Anterior cingulate cortex (tissue), 58 donors: ENCODE measurements at places on chromosomes 13 and 19.

GRCh38 chr19:53518716-53519115 lies 19.2 kb upstream of the ZNF331 start:
- no peak for DNase-seq

DNA sequence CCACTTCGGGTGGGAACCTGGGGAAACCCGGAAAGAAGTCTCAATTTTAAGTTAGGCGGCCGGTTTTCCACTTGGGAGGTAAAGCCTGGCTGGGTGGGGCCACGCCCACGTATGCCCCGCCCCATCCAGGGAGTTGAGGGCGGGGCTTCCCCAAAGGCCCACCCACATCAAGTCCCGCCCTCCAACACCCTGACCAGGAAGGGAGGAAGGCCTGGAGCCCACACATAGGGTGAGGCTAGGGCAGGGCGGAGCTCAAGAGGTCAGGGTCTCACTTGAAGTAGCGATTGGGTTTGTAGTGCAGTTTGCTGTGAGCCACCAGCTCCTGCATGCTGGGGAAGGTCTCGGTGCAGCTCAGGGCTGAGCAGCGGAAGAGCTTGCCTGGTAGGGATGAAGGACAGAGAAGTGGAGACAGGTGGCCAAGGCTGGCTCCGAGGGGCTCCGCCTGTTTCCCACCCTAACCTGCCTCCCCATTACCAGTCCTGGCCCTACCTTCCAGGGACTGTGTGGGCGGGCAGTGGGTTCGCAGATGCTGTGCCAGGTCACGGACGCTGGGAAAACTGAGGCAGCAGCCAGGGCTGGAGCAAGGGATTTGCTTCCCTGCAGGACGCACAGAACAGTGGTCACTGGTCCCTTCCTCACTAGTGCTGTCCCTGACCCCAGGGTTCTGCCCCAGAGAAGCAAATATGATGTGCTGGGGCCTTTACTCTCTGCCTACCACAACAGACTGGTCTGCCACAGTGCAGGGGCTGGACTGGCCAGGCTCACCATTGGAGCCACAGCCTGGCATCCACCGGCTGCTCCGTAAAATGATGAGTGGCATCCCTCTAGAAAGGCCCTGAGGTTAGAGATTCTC lies 1.6 kb downstream of the ZNF414 start:
- DNase-seq: no peak

DNA sequence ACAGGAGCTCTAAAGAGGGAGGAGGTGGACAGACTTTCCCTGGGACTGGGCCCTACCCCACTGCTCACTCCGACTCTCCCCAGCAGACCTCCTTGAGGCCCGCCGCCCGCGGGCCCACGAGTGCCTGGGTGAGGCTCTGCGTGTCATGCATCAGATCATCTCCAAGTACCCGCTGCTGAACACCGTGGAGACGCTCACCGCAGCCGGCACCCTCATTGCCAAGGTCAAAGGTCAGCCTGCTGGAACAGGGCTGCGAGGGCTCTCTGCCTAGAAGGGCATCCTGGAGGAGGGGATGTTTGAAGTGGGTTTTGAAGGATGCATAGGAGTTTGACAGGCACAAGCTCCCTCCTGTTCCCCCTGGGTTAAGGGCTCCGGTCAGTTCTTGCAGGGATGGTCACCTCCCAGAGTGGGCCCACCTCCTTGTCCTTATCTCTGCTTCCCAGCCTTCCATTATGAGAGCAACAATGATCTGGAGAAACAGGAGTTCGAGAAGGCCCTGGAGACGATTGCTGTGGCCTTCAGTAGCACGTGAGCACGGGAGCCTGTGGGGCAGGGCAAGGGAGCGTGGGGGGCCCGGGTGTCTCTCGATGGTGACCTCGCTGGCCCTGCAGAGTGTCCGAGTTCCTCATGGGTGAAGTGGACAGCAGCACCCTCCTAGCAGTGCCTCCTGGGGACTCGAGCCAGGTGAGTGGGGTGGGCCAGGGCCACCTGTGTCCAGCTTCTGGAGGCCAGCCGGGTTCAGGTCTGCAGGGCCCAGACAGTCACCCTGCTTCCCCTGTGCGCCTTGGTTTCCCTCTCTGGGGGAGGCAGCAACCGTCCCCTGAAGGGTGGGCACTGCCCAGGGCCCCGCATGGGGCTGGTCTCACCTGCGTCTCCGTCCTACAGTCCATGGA lies 6.3 kb downstream of the ARHGAP45 start:
- DNase-seq: no peak

DNA sequence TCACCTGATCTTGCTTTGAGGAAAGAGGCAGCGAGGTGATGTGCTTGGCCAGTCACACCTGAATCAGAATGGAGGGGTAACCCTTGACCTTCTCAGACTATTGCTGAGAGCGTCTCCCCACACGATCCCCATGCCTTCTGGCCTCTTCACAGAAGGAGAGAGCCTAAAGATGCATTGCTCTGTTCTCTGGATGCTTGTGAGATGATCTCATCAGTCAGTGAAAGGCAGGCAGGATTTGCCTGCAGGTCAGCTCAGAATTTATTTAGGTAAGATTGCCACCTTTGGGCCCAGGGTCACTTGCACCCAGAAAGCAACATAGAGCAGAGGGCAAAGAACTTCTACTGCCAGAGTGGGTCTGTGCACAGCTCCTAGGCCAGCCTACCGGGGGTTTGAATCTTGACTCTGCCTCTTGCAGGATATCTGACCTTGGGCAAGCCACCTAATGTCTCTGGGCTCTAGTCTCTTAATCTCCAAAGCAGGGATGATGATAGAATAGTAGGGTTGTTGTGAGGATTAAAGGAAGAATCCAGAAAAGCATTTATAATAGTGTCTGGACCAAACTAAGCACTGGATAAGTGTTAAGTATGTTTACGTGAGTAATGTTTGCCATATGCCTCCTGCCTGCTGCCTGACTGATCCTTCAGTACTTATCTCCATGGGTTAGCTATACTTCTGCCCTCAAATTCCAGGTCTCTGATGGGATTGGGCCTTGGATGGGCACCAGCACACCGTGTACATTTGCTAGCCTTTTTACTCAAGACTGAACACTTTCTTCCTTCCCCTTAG lies 8.4 kb upstream of the FLT1 start:
- DNase-seq: no peak

DNA sequence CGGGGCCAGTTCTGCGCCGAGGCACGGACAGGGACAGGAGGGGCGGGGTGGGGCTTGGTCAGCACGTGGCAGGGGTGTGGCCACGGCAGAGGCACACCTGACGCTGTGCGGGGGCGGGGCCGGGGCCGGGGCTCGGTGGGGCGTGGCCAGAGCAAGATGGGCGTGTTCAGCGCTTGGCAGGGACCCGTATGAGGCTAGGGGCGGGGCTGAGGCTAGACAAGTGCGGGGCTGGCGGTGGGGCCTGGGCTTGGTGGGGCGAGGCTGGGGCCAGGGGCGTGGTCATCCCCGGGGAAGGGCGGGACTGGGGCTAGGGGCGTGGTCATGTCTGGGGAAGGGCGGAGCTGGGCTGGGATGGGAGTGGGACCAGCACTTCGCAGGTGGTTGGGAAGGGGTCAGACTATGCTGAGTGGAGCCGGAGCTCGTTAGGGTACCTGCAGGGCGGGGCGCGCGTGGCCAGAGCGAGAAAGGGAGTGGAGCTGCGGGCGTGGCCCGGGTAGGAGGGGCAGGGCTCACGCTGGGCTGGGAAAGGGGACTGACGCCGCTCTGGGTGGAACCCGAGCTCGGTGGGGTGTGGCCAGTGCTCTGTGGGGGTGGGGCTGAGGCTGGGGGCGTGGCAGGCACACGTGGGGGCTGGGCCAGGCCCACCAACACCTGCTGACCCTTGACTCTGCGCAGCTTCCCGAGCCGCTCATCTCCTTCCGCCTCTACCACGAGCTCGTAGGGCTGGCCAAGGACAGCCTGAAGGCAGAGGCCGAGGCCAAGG lies 12.8 kb downstream of the POLR2E start:
- DNase-seq: no peak

DNA sequence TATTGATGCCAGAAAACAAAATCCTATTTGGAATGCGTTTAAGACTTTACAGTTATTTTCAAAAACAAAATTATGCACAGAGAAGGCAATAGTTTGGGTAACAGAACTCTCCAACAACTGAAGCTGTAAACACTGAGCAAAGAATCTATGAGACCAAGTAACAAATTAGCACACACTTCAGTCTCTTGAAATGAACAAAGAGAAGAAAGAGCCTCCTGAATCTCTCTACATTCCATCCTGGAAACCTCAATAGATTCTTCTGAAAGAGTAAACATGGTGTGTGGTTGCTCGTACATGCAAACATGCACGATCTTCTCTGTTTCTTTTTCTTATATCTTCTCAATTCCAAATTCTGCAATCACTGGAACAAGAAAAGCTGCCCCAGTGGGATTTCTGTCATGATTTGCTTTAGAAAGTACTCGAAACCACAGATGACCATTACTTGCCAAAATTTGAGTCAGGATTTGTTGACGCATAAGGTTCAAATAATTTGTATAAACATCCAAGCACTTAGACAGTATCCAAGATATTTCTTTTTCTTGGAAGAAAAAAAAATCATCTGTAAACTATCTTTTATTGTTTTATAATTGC lies 137.9 kb upstream of the DACH1 start:
- no peak for DNase-seq

DNA sequence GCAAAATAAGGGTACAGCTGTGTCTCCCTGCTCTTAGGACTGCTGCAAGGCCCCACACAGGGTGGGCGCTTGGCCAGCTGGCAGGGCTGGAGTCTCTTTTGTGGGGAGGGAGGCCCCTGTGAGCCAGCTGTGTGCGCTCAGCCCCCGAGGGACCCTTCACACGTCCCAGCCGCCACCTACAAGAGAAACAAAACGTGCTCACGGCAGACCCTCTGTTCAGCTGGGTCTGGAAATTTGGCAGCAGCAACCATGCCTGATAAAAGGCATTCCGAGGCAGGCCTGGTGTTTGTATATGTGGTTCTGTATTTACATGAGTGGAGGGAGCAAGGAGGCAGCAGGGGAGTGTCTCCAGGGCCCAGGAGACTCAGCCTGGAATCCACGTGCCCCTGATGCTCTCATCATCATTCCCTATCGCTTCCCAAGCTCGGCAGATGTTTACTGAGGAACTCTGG lies 49.7 kb downstream of the CRTC1 start:
- no peak for DNase-seq

- DNase-seq: no peak
These were observed 19.5 kb downstream of the RASA3 start for GRCh38 chr13:114112826-114113322.

DNA sequence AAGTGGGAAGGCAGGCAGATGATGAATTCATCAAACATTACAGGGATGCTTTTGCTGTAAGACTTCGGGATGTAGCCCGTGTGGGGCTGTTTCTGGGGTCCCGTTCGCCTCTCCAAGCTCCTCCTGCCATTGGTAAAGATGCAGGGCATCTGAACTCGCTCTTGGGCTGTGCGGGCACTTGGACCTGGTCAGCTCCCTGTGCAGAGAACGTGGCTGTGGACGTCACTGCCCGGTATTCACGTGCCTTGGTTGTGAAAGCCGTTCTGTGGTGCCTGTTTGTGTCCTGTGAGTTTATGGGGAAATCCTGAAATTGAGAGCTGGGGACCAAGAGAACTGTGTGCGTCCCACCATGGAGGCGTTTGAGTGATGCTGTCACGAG lies 5.4 kb downstream of the TFDP1 start:
- no peak for DNase-seq

- DNase-seq: no peak
These were observed 10.4 kb downstream of the SBK2 start for GRCh38 chr19:55526216-55527196.

GRCh38 chr13:104796581-104796980 lies 1730.4 kb upstream of the SLC10A2 start:
- no peak for DNase-seq

DNA sequence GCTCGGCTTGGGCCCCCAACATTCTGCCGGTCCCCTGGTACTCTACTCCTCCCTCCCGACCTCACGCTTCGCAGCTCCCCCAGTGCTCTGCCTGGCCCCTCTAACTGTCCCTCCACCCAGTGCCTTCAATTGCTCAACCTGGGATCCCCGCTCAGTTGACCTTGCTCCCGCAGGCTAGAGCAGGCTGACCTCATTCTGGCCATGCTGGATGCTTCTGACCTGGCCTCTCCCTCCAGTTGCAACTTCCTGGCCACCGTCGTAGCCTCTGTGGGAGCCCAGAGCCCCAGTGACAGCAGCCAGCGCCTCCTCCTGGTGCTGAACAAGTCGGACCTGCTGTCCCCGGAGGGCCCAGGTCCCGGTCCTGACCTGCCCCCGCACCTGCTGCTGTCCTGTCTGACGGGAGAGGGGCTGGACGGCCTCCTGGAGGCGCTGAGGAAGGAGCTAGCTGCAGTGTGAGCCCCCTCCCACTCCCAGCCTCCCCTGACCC lies 3.6 kb downstream of the GTPBP3 start:
- no peak for DNase-seq

DNA sequence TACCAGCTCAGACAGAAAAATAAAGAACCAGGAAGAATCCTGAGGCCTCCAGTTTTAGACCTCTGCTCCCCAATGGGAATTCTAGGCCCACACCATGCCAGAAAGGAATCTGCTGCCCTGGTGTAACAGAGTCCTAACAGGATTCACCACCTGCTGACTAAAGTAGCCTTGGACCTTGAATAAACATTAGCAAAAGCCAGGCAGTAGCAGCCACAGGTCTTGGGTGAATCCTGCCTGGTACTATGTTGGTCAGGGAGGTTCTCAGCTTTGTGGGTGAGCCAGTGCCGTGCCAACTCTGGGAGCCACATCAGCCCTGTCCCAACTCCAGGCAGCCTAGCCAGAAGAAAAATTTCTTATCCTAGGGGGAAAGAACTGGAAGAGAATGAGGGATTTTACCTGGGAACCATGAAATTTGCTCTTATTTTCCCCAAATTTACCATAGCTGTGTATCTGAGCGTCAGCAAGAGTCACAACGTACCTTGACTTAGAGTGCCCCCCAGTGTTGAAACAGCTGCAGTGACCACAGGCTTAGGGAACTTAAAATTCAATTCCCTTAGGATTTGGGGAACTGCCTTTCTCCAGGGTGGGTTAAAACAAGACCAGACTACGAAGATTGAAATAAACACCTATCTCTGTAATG lies 1895.6 kb upstream of the PRR20A start:
- no peak for DNase-seq

- DNase-seq: no peak
These were observed 1.1 kb upstream of the GRTP1 start for GRCh38 chr13:113364901-113365582.

DNA sequence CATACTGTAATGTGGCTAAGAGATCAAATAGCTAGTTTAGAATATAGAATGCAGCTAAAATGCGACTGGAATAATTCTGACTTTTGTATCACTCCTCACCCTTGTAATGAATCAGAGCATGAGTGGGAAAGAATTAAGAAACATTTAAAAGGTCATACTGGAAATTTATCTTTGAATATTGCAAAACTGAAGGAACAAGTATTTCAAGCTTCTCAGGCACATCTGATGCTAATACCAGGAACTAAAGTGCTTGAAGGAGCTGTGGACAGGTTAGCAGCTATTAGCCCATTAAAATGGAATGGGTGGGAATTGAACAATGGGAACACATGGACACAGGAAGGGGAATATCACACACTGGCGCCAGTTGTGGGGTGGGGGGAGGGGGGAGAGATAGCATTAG lies 144.2 kb upstream of the ZNF91 start:
- no peak for DNase-seq

GRCh38 chr19:44848036-44848811 lies 2.1 kb downstream of the NECTIN2 start:
- DNase-seq: no peak

DNA sequence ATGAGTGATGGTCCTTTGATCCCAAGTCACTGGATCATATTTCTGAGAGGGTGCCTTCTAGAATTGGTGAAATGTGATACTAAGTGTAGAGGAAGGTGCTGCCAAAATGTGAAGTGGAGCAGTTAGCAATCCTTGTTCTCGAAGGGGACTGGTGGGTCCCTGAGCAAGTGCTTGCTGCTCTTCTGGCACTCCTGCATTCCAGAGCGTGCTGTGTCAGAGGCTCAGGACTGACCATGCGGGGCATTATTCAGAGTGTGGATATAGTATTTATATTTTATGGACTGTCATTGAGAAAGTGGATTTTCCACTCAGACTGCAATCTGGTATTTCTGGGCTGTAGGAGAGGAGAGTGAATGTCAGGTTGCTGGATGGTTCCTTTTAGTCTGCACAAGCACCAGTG lies 152.6 kb upstream of the KL start:
- no peak for DNase-seq
